ENCODE measurements at places on chromosomes 4 and X.

GRCh38 chrX:38211891-38212635, 8.6 kb downstream of the SRPX start:
- DNase-seq = no peak

GRCh38 chr4:31692399-31692940, 972.3 kb downstream of the PCDH7 start:
- no peak for DNase-seq

DNA sequence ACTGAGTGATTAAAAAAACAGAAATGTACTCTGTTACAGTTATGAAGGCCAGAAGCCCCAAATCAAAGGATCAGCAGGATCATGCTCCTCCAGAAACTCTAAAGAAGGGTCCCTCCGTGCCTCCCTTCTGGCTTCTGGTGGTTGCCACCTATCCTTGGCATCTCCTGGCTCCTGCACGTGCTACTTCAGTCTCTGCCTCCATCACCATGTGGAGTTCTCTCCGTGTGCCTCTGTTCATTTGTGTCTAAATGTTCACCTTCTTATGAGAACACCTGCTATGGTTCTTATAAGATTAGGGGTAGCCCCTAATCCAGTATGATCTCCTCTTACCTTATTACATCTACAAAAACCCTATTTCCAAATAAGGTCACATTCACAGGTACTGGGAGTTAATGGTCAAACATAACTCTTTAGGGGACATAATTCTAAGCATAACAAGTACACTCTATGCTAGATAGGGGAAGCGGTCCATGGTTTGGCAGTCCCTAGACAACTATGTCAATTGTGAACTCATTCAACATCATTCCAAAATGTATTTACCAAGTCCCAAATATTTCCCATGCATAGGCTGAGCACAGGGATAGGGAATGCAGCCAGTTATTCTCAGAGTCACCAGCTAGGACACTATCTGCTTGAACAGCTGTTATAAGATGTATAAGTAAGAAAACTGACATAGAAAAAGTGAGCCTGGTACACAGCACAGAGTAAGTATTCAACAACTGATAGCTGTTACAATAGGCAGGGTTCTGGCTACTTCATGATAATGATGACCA, 295.5 kb upstream of the BOD1L1 start:
- no peak for DNase-seq

DNA sequence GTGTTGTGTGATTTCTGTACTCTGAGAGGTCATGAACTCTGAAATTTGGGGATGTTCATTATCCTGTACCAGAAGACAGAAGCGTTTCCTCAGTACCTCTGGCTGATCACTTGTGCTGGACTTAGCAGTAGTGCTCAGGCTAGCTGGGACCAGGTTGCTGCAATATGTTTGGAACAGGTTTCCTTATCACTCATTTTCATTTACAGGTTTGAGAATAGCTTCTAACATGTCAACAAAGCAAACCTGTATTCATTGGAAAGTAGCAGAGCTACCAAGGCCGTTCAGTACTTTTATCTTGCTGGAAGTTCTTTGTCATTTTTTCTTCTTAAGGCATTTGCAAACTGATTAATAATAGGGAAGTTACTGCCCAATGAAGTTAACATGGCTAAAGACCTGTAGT, 242.9 kb upstream of the ANKRD50 start:
- no peak for DNase-seq

DNA sequence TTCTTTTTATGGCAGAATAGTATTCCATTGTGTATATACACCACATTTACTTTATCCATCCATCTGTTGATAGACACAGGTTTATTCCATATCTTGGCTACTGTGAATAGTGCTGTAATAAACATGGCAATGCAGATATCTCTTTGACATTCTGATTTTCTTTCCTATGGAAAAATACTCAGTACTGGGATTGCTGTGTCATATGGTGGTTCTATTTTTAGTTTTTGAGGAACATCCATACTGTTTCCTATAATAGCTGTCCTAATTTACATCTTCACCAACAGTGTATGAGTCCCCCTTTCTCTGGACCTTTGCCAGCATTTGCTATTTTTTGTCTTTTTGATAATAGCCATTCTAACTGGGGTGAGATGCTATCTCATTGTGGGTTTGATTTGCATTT, 73.5 kb downstream of the GPAT3 start:
- no peak for DNase-seq

- peak; percentile 88 for DNase-seq
Measured at GRCh38 chr4:159103384-159103990, 608 bp downstream of the RAPGEF2 start.

- peak; percentile 82 for DNase-seq
Measured at GRCh38 chr4:177250056-177250696, 59.5 kb upstream of the NEIL3 start.

DNA sequence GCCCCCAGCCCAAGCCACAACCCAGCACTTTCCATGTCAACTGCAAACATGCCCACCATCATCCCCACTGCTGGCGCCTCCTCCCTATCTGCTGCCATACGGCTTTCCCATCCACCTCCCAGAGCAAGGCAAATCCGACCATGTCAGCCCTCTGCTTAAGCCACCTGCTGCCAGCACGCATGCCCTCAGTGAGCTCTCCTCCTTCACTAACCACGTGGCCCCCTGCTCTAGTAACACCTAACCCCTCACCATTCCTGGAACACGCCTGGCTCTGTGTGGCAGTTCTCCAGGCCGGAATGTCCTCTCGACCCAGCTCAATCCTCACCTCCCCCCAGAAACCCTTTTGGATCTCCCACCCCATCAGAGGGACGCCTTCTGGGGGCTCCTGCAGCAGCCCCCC, 17.4 kb downstream of the BCAP31 start:
- DNase-seq = no peak
